ENCODE measurements at places on chromosomes 6 and 20. TPM values are rescaled to one million over a fixed set of nuclear protein-coding genes. Genes with fewer than 3 reads are reported as not detected.

Gene LY6G6C
- total RNA-seq = 20.4 TPM

Gene CLDN20
- 0.30 TPM for total RNA-seq

Gene TCF21
- total RNA-seq = not detected

Gene B3GAT2
- 0.59 TPM for total RNA-seq

Gene FNDC11
- 0.59 TPM for total RNA-seq

Gene CCN6
- total RNA-seq = 0.39 TPM

Gene FOXF2
- 0.59 TPM for total RNA-seq

Gene CRIP3
- total RNA-seq = 1.1 TPM

Gene CD83
- 22.1 TPM for total RNA-seq

Gene SNTA1
- 8.7 TPM for total RNA-seq

Gene RTEL1
- total RNA-seq = 13.3 TPM

Gene PTK6
- total RNA-seq = 3.8 TPM

Gene PPARD
- total RNA-seq = 7.9 TPM
